Naive thymus-derived CD4-positive, alpha-beta T cell (primary cell): ENCODE measurements at places on chromosomes 12 and 14.

DNA sequence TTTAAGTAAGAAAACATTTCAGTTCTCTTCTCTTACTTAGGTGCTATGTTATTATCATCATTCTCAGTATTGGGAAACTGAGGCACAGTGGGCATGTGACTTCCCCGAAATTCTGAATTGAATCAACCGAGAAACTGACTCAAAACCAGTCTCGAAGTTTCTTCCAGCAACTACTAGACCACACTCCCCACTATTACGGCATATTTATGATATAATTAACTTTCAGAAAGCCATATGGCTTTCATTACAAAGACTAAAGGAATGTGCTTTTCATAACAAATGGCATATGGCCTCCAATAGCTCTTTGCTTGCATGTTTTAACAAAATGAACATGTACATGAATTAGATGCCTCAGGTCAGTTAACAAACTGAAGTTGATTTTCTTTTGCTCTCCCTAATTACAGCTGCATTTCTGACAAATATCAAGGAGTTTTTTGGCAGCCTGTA is 182.9 kb upstream of the SLC38A2 start:
- no peak for DNase-seq

GRCh38 chr14:37778135-37778943 is 182.9 kb downstream of the TTC6 start:
- DNase-seq: no peak

GRCh38 chr12:39389399-39390150 is 53.3 kb downstream of the KIF21A start:
- no peak for DNase-seq

DNA sequence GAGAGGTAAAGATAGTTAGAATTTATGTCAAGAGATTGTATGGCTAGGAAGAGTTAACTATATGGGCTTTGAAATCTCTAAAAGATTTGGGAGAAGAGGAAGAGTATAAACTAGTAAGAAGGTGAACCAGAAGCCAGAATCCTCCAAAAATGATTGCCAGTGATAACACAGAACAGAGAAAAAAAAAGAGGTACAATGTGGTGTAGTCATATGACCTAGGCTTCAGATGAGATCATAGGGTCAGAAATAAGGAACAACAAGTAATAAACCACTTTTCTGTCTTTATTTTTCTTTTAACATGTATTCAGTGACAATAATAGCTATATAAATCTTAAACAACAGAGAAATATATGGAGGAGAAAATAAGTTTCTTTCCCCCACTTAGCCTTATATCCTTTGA is 2.0 kb upstream of the NECAP1 start:
- DNase-seq: no peak

DNA sequence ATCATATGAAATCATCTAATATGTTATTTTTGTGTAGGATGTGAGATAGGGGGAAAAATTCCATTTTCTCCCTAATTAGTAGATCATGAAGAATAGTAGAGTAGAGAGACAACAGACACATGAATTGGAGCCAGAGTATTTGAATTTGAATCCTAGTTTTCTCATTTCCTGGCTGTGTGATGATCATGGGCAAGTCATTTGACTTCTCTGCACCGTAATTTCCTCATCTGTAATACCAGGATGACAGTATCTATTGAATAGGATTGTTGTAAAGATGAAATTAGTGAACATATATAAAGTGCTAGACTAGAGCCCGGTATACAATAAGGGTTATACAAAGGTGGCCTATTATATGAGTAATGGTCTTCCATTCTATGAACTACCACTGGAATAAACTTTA is 32.2 kb upstream of the PLXNC1 start:
- no peak for DNase-seq

- no peak for DNase-seq
Measured at GRCh38 chr12:97275256-97275655, 187.3 kb upstream of the RMST start.

DNA sequence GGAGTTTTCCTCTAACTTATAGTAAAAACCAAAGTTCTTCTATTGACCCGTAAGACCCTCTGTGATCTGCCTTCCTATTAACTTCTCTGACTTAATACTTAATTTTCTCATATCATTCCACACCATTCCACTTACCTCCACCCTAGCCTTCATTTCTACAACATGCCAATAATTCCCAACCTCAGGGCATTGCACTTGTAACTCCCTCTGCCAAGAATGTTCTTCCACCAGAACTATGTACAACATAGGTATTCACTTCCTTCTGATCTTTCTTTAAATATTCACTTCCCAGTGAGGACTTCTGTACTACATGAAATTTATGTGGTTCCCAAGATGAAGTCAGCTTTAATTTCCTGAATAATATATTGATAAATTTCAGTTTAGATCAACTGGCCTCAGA is 531.7 kb downstream of the LRFN5 start:
- DNase-seq: no peak
